ENCODE measurements at places on chromosomes 3 and 15.
A peak's percentile ranks its signal among the peaks of the same experiment; 100 is the strongest.

DNA sequence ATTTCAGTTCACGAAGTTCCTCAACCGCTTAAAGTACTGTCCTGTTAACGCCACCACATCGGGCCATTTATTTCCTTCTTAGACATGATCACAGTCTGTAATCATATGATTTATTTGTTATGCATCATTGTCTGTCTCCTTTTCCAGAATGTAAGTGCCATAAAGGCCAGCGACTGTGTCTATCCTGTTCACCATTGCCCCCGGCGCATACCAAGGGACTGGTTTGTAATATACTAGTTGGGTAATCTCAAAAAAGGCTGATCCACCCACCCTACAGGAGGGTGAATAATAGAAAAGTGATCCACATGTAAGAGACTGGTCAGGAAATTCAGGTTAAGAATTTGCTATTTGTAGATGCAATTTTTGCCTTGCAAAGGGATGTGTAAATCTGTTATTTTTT lies 41.9 kb downstream of the SLC6A20 start:
- DNase-seq = no peak

DNA sequence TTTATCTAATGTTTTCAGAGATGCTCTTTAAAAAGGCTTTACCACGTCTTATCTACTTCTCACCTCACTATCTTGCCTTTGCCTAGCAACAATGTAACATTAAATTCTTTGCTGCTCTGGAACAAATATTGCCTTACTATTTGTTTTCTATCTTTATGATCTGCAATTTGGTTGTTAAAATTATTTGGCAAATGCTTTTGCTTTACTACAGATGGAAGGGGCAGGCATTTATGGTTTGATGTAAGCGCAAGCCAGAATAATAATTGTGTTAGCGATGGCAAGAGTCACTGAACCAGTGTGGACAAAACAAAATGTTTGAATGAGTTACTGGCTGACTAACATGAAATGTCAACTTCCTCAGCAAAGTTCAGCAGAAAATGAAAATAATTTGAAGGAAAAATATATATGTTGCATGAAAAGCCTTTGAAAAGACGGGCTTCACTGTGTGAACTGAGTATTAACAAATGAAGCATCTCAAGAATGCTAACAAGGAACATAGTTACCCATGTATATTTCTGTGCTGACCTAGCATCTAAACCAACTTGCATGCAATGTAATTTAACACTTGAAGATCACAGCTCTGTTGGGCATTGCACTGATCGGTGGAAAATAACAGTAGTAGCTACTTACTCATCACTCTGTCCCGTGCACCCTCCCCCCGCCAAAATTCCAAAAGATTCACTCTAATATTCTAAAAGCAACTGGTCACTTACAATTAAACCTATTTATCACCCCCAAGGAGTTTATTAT lies 454.0 kb upstream of the ARHGEF26 start:
- DNase-seq = no peak

GRCh38 chr15:95698230-95698629 lies 632.3 kb upstream of the NR2F2 start:
- no peak for DNase-seq

DNA sequence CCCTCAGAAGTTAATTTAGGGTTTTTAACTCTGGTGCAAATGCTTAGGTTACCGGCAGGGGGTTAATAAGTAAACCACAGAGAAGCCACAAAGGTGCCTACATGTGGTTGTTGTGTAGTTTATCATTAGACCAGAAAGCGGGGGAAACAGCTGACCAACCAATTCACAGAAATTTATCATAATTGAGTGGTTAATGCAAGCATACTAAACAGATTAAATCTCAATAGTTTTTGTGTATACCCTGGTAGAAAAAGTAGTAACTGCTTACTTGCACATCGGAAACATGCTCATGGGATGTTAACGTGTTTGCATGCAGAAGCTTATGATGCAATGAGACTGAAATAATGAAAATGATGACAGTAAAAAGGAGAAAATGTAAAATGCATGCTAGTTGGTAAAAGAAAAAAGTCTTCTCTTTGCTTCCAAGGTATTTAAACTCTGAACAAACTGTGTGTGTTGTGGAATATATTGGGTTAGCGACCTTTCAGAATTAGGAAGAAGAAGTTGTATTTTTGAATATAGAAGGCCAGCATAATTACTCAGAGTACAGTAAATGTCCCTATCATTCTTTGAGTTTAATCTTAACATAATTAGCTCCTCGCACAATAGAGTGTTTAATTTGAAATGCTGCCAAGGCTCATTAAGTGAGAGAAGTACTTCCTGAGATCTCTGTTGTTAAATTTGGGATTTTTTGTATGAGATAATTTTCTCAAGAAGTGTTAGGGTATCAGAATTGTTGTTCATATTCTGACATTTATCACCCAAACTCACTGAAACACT lies 316.2 kb downstream of the PTPRG start:
- no peak for DNase-seq

GRCh38 chr15:92247649-92248242 lies 145.9 kb upstream of the ST8SIA2 start:
- DNase-seq = no peak

- no peak for DNase-seq
These were observed 192.7 kb downstream of the SUCLG2 start for GRCh38 chr3:67461667-67462142.

DNA sequence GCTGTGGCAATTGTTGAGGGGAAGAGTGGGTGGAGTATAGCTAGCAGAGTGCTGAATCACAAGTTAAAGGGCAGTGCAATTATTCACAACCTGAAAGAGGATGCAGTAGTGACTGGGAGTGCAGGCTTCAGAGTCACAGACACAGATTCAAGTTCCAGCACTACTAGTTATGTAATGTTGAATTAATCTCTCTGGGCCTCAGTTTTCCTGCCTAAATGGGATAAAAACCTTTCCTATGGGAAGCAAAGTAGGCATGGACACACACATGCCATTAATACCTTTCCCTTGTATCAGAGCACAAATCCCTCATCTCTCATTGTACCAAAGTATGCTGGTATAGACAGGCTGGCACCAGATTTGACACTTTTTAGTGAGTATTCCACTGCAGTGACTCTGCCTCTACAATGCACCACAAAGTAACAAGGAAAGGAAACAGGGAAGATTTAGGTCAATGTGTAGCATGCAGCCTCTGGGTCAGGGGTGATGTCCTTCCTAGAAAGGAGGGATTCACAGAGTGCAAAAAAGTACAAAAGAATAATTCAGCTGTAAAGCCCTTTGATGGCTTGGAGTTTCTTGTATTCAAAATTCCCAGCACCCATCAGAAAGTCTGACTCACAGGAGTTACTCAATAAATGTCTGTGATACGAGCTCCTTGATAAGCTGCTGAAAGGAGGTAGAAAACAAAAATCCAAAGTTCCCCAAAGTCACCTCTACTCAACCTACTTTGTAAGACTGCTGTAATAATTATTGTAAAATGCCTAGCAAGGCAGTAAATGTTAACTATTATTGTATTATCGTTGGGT lies 507.5 kb upstream of the TGFBR2 start:
- no peak for DNase-seq

DNA sequence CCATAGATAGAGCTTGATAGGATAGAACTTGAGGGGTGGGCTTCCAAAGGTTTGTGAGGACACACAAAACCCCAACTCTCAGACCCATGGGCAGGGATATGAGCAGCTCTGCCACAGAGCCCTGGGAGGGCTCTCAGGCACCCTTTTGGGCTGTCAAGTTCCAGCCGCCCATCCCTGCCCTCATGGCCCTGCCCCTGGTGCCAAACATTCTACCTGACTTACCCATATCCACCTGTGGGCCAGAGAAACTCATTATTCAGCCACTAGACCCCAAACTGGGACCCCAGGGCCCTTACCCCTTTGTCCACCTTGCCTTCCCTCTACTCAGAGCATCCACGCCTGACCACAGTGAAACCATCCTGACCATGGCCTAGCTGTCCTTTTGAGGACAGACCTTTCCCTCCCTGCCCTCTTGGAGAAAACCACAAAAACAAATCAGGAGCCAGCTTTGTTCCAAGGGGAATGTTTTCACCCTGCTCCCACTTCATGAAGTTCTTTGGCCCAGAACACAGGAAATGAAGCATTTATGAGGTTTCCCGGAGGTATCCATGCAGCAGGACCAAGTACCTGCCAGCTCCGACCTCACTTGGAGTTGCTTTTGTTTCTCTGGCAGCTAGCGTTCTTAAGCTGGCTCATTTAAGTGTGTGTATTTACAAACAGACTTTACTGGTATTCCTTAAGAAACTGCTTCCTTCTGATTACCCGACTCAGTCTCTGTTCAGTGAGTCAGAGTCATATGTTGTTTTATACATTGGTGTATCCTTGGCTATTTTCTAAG lies 34.2 kb upstream of the GALNT15 start:
- no peak for DNase-seq

DNA sequence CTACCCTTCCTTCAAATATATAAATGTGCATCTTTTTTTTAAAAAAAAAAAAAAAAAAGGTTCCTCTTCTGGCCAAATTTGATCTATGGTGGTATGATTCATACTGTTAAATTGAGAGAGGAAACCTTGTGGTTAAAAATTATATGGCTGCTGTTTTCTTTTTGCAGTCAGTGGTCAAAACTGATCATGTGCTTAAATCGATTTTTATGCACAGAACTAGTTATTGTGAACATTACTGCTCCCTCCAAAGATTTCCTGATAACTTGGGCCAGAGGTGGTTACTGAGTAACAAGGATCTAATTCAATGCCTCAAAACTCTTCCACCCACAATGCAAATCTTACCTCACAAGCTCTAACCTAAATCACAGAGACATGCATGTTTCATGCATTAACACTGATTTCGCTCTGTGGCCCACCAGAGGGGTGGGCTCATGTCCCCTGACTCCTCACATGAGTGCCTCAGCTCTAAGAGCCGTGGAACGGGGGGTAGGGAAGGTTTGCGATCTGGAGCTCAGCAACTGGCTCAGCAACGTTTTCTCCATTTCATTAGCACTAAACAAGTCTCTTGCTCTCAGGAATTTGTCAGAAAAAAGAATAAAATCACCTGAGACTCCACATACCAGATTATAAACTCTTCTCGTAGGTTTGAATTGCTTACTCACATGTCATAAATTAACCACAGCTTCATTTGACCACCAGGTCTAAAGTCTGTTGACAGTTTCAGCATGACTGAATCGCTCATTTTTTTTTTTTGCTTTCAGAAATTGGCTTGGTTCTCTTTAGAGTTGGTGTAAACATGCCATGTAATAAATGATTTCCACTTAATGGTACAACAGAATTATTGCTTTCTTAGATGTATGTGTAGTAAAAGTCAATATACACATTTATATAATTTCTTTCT lies 280.4 kb downstream of the CD47 start:
- DNase-seq = peak; percentile 16

DNA sequence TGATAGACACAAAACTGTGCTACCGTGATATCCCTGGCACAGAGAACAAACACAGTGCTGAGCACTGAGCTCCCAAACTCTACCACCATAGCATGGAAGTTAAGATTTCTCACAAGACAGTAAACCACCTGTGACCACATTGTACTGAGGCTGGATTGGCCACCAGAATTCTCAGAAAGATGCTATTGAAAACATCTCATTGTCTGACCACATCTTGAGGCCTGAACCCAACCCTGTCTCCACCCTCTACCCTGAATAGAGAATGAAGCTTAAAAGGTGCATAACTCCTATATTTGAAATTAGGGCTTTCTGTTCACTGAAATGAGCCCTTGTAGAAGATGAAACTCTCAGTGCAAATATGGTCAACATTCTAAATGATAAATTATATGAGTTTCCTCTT lies 281.3 kb upstream of the NPAP1 start:
- no peak for DNase-seq

- no peak for DNase-seq
These were observed 30.7 kb upstream of the IGSF10 start for GRCh38 chr3:151491525-151491924.

DNA sequence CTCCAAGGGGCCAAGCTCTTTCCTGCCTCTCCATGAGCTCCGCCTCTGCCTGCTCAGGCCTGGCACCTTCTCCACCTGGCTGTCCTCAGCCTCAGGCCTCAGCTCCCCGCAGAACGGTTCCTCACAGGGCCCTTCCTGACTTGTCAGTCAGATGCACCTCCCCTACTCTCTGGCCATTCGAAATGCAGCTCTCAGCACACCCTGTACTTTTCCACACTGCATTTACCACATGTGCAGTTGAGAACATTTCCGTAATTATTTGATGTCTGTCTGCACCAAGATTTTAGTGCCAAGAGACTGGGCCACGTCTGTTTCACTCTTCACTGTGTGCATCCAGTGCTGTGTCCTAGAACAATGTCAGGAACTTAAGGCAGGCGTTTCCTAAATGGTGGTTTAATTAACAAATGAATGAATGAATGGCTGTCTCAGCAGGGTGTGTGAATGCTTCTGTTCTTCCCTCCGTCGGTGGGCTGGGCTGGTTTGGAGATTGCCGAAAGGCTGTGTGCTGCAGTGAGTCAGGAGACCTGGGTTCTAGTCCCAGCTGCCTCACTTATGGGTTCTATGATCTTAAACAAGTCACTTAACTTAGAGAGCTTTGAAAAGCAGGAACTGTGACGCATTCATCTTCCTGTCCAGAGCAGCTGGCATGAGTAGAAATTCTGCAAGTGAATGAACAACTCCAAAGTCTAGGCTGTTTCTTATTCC lies 5.4 kb downstream of the MUC4 start:
- no peak for DNase-seq

GRCh38 chr3:155585384-155585783 lies 159.5 kb downstream of the PLCH1 start:
- DNase-seq = no peak

DNA sequence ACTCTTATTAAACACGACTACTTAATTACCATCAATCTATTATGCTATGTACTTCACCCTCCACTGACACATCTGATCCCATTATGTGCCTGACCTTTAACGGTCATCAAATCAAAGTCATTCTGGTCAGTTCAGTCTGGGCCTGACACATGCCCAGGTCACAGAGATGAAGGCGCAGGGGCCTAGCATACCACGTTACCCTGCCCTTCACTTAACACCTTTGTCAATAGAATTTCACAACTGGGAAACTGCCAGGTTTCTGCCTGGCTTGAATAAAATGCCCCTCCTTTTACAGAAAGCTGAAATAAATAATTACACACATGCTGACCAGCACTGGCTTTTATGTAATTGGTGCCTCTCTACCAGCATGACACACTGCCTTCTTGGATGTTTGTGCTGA lies 39.5 kb downstream of the MECOM start:
- DNase-seq = no peak

DNA sequence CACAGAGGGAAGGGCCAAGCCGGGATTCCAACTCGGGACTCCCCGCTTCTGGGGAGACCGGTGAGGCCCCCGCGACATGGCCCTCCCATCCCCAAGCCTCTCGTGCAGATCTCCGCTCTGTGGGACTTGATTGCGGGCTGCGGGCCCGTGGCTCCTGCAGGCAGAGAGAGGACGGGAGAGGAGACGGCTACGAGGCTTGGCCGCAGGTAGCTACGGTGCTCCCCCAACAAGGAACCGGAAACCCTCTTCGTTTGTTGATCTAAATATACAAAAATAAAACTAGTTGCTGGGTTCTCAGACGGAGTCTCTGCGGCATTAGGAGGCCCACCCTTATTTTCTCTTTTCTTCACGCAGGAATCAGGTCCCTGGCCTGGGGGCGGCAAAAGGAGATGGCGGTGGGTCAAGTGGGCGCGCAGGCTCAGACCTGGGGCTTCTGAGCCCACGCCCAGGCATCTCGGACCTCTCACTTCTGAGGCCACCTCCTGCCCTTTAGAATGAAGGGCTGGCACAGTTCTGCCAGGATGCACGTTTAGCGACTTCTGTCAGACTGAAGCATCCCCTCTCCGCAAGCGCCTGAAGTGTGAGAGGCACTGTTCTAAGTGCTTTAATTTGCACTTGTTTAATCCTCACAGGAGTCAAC lies 10.9 kb downstream of the GNB5 start:
- DNase-seq = no peak

GRCh38 chr3:171326717-171327440 lies 133.3 kb downstream of the TNIK start:
- DNase-seq = no peak

GRCh38 chr3:45798034-45798433 lies 1.7 kb upstream of the SLC6A20 start:
- no peak for DNase-seq

Data from inflammatory macrophage (primary cell).